ENCODE measurements at places on chromosomes 7 and 10. TPM values are rescaled to one million over a fixed set of nuclear protein-coding genes. Genes with fewer than 3 reads are reported as not detected.

- no peak for DNase-seq
Observed at GRCh38 chr7:50266635-50267386, 37.7 kb upstream of the IKZF1 start.

GRCh38 chr10:87925570-87925969 lies 62.1 kb downstream of the PTEN start:
- DNase-seq = no peak

DNA sequence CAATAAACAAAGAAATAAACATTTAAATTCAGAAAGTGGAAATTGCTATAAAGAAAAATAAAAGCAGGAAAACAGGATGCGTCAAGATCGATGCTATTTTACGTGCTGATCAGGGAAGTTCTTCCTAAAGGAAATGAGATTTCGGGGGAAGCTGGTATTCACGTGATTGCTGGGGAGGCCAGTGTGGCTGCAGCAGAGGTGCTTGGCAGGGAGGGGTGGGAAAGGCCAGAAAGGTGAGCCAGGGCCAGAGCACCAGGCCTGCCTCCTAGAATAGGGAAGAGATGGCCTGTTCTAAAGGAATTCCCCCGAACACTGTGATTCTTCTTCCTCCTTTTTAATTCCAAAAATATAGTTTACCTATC lies 923 bp upstream of the CREB3L2 start:
- DNase-seq = no peak

GRCh38 chr7:115008465-115009114 lies 86.7 kb downstream of the MDFIC start:
- DNase-seq = no peak

EPO gene
- not detected for total RNA-seq

CUBN gene
- total RNA-seq = 14.8 TPM
